ENCODE measurements at places on chromosomes 11 and 22. TPM values are rescaled to one million over a fixed set of nuclear protein-coding genes. Genes with fewer than 3 reads are reported as not detected.

GRCh38 chr11:6572215-6572614 is 31.2 kb downstream of the RRP8 start:
- H3K27ac ChIP-seq = no peak overlapping the region
- no peaks in the 10 kb centered on the region for H3K27me3 ChIP-seq
- no peak overlapping the region for H3K4me3 ChIP-seq

DNA sequence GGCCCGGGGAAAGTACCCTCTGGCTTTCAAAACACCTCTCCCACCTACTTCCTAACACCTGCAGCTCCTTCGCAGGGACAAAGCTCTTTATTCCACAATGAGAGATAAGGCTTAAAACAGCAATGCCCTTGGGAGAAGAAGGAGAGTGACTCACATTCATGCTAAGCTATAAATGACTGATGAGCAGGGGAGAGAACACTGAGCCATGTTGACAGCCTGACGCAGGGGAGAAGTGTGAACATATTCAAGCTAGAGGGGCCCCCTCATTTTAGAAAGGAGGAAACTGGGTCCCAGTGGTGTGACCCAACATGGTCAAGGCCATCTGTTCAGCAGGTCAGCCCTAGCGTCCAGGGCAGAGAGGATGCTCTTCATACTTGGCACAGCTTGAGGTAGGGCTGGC is 171.8 kb downstream of the DSCAML1 start:
- H3K36me3 ChIP-seq = no peaks in the 10 kb centered on the region
- H3K4me1 ChIP-seq = no peaks in the 10 kb centered on the region
- peaks cover 4% of the 10 kb centered on the region for H3K27me3 ChIP-seq
- no peak overlapping the region for H3K27ac ChIP-seq

GRCh38 chr11:10640308-10640707 is 53.2 kb downstream of the IRAG1 start:
- DNase-seq = no peak
- no peak overlapping the region for H3K4me3 ChIP-seq
- H3K36me3 ChIP-seq = no peaks in the 10 kb centered on the region
- peaks cover 5% of the 10 kb centered on the region for H3K4me1 ChIP-seq

DNA sequence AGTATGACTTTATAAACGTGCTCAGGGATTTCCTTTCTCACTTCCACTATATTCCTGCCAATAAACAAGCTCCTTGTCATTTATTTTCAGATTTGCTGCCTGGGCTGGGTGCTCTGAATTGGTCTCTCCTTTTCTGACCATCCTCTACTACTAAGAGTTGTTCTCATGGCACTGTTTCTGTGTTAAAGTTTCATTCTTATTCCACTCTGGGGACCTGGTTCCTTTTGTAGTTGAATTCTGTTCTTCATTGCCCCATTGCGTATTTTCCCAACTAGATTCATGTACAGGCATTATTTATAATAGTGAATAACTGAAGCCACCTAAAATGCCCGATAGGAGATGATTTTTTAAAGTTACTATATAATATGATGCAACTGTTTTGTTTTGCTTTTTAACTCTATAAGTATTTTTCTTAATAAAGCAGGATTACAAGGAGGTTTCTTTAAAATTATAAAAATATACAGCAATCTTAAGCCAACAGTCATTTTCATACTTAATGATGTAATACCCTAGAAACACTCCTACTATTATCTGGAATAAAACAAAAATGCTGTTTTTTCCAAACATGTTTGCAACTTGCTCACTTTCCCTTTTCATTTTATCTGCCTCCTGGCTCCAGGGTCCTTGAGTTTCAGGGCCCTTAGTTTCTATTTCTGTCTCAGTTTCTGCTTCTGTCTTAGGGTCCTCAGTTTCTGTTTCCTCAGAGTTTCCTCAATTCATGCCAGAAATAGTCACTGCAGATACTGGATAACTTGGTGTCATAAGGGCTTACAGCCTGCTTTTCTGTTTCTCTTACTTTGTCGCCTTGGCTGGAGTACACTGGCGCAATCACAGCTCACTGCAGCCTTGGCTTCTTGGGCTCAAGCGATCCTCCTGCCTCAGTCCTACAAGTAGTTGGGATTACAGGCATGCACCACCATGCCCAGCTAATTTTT is 9.8 kb upstream of the FUT4 start:
- peaks cover 17% of the 10 kb centered on the region for H3K4me1 ChIP-seq
- no peaks in the 10 kb centered on the region for H3K27me3 ChIP-seq
- no peaks in the 10 kb centered on the region for H3K36me3 ChIP-seq
- DNase-seq = no peak
- H3K27ac ChIP-seq = no peak overlapping the region

DNA sequence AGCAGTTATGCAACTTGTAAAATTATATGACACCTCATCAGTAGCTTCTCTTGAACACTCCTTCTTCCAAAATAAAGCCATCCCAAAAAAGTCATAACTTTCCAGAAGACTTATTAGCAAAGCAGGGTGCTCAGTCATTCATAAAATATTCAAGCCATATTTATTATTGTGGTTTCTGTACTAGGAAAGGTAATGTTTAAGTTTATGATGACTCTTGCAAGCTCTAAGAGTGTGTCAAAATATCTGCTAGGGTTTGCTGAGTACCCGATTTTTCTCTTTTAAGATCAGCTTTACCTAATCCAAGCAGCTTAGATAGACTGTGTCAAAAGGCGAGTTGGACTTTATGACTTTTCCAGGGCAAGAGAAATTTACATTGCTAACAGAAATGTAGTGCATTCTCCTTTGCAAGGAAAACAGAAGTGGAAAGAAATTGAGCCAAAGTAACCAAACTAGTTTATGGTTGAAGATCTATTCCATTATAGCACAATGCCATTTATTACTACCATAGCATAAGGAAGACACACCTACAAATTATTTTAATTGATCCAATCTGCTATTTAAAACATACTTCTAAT is 98.0 kb upstream of the SOX6 start:
- no peak overlapping the region for H3K27ac ChIP-seq
- no peaks in the 10 kb centered on the region for H3K36me3 ChIP-seq
- H3K4me1 ChIP-seq = no peaks in the 10 kb centered on the region
- H3K4me3 ChIP-seq = no peak overlapping the region
- DNase-seq = no peak

DNA sequence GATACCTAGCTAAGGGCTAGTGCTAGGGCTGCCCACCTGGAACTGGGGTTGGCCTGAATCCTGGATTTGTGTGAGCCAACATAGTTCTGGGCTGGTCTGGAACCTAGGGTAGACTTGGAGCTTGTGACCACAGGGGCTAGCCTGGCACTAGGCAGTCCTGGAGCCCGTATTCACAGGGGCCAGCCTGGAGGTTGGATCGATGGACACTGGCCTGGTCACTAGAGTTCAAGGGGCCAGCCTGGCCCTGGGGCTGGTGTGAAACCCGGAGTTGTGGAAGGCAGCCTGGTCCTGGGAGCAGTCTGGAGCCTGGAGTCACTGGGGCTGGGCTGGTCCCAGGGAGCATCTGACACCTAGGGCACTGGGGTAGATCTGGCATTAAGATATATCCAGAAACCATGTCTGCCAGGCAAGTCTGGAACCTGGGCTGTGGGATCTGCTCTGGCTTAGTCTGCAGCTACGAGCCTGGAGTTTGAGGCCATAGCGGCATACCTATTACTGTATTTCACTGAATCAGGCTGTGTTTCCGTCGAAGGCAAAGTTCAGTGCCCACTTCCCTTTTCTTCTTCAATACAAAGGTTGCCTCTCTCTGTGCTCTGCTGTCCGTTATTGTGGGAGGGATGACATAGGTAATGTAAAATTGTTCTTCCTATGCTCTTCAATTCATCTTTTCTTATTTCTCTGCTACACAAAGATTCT is 9.1 kb upstream of the GLYATL1B start:
- H3K4me1 ChIP-seq = no peaks in the 10 kb centered on the region
- DNase-seq = no peak
- no peaks in the 10 kb centered on the region for H3K27me3 ChIP-seq
- H3K36me3 ChIP-seq = no peaks in the 10 kb centered on the region

DNA sequence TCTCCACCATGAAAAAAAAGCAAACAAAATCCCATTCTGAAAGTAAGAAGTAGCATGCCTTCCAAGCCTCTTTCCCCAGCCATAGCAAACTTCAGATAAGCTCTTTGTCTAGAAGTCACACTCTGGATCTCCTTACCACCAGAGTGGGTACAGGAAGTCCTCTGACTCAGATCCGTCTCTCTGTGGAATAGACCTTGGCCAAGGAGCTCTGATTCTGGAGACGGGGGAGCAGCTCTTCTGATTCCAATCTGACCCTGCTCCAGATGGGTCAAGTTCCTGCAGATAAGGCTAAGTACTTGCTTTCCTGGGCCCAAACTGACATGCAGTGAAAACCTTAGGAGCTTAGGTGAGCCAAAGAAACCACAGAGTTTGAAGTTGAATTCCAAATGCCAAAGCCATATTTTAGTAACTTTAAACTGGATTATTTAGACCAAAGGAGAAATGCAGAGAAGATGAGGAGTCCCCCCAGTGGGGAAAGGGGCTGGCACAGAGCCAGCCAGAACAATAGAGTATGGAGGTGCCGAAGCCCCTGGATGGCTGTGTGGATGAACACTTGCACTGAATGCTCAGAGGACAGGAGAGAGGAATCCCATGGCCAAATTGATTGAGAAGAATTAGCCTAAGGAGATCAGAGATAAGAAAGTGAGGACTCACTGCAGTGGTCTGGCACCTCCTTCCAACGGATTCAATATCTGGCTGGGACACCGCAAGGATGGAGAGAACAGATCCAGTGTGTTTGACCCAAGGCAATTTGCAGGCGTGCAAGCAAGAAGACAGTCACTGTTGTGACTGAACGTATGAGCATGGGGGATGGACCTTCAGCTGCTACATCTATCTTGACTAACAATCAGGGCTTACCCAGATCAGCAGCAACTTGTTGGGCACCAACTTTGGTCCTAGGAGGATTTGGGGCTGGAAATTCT is 54.9 kb downstream of the ENDOD1 start:
- H3K36me3 ChIP-seq = no peaks in the 10 kb centered on the region
- no peaks in the 10 kb centered on the region for H3K27me3 ChIP-seq
- peak overlapping the region; percentile 42 for H3K27ac ChIP-seq

DNA sequence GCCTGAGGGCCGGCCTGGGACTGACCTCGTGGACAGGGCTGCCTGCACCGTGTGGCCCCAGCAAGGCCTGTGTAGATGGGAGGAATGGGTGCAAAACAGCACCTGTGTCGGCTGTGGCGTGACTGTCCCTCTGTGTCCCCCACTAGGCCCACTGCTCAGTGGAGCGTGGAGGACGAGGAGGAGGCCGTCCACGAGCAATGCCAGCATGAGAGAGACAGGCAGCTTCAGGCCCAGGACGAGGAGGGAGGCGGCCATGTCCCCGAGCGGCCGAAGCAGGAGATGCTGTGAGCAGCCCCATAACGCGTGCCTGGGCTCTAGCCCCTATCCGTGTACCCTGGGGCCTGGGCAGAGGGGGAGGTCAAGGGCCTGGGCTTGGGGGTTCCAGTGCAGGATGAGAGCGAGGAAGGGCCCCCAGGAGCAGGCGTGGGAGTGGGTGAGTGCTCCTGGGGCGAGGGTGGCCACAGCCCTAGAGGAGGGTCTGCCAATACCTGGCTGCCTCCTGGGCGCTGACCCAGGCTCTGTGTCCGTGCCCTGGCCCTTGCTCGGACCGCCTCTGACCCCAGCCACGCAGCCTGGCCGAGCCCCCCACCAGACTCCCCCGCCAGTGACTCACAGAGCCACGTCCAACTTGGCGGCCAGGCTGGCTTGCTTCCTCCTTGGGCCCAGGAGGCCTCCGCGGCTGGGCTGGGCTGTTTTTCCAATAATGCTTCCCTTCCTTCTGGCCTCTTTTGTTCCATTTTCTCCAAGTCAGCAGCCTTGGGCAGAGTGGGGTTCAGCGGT is 11.6 kb downstream of the PRR33 start:
- peaks cover 15% of the 10 kb centered on the region for H3K4me1 ChIP-seq
- peak overlapping the region; percentile 91 for H3K27ac ChIP-seq
- DNase-seq = peak; percentile 99
- peaks cover 9% of the 10 kb centered on the region for H3K36me3 ChIP-seq
- no peaks in the 10 kb centered on the region for H3K27me3 ChIP-seq
- H3K4me3 ChIP-seq = no peak overlapping the region

DNA sequence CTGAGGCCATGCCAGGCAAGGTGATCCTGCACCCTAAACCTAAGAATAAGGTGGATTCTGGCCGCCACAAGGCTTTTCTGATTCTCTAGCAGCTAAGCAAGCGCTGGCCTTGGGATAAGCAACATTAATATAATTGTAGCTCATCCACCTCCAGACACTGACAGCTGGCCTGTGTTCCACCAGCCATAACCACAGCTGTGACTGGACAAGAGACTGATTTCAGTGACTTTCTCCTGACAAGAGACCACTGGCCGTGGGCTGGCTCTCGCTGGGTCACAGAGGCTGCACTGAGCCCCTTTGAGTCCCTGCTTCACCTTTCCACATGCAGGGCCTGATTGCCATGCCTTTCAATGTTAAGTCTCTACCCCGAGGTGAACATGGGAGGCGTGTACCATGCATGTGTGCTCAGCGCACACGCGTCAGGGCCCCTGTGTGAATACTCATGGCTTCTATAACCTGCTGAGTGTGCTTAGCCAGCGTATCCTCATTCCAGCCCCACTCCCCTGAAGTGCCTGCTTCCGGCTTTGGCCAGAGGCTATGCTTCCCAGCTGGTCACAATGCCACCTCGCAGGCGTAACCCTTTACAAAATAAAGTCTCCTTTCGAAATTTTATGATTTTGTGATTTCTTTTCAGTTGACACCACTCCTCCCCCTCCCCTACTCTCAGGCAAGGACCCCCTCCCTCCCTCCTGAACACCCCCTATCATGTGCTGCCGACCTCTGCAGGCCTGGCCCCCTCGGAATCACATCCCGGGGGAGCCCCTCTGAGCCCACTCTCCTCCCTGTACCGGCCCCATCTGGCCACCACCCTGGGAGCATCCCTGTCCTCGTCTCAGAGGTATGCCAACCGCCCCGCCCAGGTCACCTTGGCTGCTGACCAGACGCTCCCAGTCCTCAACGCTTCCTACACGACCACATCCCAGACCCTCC is 128.1 kb downstream of the CTTN start:
- peaks cover 25% of the 10 kb centered on the region for H3K27me3 ChIP-seq
- H3K4me3 ChIP-seq = no peak overlapping the region
- no peak overlapping the region for H3K27ac ChIP-seq
- DNase-seq = peak; percentile 44
- no peaks in the 10 kb centered on the region for H3K36me3 ChIP-seq

The ZP1 gene
- total RNA-seq = 0.36 TPM

The EHF gene
- not detected for total RNA-seq

The KCNQ1OT1 gene
- 6.2 TPM for total RNA-seq
